ENCODE measurements at places on chromosomes 12 and 14. TPM values are rescaled to one million over a fixed set of nuclear protein-coding genes. Genes with fewer than 3 reads are reported as not detected.

OR4L1 gene
- total RNA-seq, result not detected

OR10AD1 gene
- total RNA-seq, result not detected

GPR135 gene
- total RNA-seq, result 7.9 TPM

SLC24A4 gene
- total RNA-seq, result 8.5 TPM

PIWIL1 gene
- 1.5 TPM for total RNA-seq

KLRC1 gene
- total RNA-seq, result 0.27 TPM

MON2 gene
- total RNA-seq, result 208 TPM

NEDD1 gene
- 34.3 TPM for total RNA-seq

ALX1 gene
- total RNA-seq, result 13.0 TPM

AMIGO2 gene
- total RNA-seq, result 9.5 TPM

Measured in camera-type eye (tissue), 1 donor.